ENCODE measurements at places on chromosomes 16 and 17.

GRCh38 chr17:82923366-82924113 lies 83.7 kb upstream of the ZNF750 start:
- DNase-seq, result no peak

DNA sequence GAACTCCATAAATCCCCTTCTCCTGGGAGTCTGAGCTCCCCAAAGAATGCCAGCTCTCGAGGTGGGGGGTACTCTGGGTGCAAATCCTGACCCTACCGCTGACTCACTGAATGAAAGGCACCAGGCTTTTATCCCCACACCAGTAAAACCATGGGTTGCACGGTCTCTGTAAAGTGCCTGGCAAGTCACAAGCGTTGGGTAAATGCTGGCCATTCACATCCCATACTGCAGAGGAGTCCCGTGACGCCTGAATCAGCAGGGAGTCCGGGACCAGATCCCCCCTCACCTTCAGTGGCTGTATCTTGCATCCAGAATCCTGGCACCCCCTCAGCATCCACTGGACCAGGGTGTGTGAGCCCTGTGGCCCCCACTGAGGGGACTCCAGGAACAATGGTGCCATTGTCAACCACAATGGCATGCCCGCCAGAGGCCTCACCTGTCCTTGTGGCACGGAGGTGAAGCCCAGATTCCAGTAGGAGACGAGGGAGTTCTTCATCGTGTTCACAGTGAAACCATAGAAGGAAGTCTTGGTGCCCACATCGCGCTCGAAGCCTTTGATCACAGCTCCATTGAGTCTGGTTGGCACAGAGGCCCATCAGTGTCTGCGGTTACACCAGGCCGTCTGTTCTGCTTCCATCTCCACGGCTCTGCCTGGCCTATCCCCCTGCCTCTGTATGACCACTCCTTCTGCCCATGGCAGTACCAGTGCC lies 13.3 kb downstream of the ST6GALNAC2 start:
- DNase-seq, result no peak

DNA sequence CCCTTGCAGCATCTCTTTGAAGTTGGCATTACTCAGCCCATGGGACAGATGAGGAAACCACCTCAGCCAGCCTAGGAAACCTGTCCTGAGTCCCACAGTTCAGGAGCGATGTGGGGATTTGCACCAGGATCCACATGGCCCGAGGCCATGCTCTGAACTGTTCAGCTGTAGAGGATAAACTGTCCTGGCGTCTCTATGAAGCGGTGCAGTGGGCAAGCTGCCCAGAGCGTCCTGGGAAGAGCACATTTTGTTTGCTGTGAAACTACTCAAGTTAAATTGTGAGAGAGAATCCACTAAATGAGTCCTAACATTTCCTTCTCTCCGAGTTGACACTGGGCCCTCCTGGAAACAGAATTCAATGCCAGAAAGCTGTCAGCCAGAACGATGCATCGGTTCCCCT lies 276.6 kb upstream of the TNRC6C start:
- DNase-seq, result no peak

GRCh38 chr16:47624563-47624962 lies 163.4 kb downstream of the PHKB start:
- no peak for DNase-seq

DNA sequence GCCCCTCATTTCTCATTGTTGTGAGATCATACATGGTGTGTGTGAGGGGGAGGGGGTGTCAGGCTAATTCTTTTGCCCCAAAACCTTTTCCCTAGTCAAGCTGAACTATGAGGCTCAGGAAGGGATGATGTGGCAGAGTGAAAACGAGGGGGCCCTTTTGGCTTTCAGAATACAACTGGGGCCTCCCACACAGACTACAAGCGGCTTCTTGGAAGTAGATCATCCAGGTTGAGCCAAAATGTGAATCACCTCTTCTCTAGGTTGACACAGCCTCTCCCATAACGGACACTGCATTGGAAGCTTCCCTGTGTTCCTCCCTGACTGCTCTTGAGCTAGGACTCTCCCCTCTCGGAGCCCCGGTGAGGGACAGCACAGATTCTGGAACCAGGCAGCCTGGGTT lies 2.3 kb upstream of the ALKBH5 start:
- DNase-seq, result no peak

- peak; percentile 49 for DNase-seq
Measured at GRCh38 chr16:74774223-74775139, at the start of gene FA2H. FA2H (minus strand) TSS chr16:74774820; CDS start chr16:74774755, 65 bp downstream.

GRCh38 chr17:45869676-45870341 lies 24.5 kb upstream of the MAPT start:
- no peak for DNase-seq

- no peak for DNase-seq
Measured at GRCh38 chr16:12238598-12238997, 262.1 kb downstream of the SNX29 start.

DNA sequence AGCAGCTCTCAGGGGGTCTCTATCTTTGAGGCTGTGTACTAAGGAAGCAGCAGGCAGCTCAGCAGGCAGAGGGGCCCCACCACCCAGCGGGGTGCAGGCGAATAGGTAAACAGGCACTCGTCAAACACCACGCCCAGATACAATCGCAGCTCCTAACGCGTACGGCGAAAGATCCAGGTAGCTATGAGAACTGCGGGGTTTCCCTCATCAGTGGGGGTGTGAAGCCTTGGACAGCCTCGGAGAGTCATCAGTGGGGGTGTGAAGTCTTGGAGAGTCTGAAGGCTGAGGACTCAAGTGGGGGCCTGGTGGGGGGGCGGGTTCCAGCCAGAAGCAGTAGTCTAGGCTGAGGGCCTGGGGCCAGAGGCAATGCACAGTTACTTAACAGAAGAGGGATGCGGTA lies 69.0 kb downstream of the RTN4RL1 start:
- DNase-seq, result no peak

- DNase-seq, result no peak
Measured at GRCh38 chr17:39198186-39198566, 707 bp upstream of the CACNB1 start.

GRCh38 chr16:30488764-30489605 lies 16.4 kb downstream of the ITGAL start:
- DNase-seq, result no peak

GRCh38 chr17:83187782-83188311 lies 108.4 kb downstream of the METRNL start:
- no peak for DNase-seq

- no peak for DNase-seq
Measured at GRCh38 chr16:86321491-86321890, 188.8 kb upstream of the FOXF1 start.

GRCh38 chr17:82112181-82112913 lies 14.3 kb upstream of the FASN start:
- no peak for DNase-seq

- DNase-seq, result no peak
Measured at GRCh38 chr17:40425741-40426140, 8.0 kb upstream of the TOP2A start.

DNA sequence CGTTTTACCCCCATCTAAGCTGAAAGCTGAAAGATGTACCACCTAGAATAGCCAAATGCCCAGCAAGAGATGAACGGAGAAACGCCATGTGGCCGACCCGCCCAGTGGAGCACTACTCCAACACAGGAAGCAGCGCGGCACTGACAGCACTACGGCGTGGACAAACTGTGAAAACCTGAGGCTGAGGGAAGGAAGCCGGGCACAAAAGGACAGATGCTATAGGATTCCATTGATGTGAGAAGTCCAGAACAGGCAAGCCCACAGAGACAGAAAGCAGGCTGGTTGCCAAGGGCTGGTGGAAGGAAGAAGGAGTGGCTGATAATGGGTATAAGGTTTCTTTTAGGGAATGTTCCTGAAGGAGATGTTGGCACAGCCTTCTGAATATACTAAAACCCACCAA lies 29.4 kb upstream of the SLC38A8 start:
- no peak for DNase-seq

DNA sequence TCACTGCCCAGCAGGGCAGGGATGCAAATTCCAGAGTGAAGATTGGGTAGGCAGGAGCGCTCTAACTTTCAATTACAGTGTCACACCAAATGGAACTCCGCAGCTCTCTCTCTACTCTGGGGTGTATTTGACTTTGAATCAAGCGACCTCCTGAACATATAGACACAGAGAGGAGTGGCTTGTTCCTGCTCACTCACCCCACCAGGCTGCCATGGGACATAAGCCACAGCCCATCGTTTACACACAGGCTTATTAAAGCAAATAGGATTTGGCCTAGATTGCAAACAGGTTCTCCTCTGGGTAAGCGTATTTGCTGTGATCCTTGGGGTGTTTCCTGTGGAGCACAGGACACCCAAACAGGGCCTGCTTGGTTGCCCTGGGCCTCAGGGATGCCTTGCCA lies 281.6 kb upstream of the CCL2 start:
- no peak for DNase-seq

DNA sequence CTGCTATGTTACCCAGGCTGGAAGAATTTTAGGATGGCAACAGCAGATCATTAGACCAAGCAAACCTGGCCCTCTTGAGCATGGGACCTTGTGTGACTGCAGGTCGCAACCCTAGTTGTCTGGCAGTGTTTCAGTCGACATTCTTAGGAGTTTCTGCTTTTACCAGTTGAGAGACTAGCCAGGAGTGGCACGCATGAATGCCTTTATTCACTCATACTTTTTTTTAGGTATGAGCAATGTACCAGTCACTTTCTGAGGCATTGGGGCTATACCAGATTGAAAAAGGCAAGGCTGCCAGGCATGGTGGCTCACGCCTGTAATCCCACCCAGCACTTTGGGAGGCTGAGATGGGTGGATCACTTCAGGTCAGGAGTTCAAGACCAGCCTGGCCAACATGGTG lies 28.2 kb upstream of the HAS3 start:
- no peak for DNase-seq

Data from DND-41 (cell line).